ENCODE measurements at places on chromosomes 16 and 17.

DNA sequence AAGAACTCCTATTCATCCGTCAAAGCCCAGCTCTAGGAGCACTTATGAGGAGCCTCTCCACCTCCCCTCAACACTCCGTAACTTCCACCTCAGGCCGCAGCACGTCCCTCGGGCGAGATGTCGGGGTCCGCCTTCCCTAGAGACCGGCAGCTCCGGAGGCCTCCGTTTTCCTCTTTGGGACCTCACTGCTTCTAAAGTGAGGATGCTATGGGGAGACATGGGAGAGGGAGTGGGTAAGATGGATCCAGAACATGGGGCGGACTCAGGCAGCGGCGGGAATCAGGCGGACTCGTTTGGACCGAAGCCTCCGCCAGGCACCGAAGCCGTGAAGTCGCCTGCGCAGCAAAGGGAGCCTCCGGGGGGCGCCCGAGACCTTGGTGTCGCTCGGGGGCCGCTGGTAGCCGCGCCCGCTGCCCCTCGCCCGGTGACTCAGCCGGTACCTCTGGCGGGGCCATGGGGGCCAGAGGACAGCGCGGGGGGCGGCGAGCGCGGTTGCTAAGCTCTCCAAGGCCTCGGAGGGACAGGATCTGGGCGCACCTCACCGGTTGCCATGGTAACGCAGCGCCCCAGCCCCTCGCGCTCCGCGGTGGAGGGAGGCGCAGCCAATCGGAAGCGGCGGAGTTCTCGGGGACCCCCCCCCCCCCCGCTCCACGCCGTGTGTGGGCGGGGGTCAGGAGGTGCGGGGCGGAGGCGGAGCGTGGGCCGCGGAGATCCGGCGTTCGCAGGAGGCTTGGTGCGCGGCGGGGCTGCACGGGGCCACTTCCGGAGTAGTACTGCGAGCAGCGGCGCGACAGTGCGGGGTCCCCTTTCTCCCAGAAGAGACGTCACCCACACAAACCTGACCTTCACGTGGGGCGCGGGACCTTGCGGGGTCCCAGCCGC lies 1.3 kb upstream of the HIC1 start:
- DNase-seq: peak; percentile 51

- DNase-seq: no peak
Measured at GRCh38 chr17:1037238-1037879, 40.4 kb downstream of the TIMM22 start.

GRCh38 chr17:61878984-61879612 lies 15.8 kb upstream of the BRIP1 start:
- no peak for DNase-seq

DNA sequence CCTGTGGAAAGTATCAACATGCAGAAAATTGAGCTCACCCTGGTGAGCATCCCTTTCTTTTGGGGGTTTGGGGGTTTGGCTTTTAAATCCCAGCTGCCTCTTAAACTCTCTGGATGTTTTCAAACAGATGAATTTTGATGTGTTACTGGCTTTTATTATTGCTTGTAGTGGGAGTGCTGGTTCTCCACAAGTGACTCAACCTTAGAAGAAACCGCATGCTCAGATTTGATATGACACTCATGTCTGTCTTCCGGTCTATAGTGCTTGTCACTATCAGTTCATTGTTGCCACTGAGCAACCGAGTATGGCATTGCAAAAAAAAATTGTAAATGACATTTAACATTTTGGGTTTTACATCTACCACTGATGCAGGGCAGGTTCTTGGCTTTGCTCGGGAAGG lies 104.5 kb downstream of the HS3ST4 start:
- DNase-seq: no peak

DNA sequence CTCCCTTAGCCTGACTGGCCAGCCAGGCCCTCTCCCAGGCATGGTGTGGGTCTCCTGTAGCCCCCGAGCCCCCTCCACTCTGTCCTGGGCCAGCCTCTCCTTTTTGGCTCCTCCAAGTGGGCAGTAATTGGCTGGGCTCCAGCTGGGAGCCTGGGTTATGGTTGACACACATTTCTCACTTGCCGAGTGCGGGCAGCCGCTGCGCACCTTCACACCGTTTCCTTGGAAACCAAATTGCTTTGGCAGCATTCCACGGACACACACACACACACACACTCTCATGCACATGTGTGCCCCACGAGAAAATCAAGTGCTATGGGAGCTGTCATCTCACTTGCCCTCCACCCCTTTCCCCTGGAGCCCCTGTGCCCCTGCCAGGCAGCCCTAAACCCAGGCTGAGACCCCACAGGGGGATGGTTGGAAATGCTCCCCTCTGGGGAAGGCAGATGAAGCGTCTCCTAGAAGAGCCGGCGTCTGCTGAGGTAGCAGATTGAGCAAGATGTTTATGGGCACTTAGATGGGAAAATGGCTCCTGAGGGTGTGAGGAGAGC lies 402.7 kb upstream of the TNRC6C start:
- DNase-seq: peak; percentile 56

DNA sequence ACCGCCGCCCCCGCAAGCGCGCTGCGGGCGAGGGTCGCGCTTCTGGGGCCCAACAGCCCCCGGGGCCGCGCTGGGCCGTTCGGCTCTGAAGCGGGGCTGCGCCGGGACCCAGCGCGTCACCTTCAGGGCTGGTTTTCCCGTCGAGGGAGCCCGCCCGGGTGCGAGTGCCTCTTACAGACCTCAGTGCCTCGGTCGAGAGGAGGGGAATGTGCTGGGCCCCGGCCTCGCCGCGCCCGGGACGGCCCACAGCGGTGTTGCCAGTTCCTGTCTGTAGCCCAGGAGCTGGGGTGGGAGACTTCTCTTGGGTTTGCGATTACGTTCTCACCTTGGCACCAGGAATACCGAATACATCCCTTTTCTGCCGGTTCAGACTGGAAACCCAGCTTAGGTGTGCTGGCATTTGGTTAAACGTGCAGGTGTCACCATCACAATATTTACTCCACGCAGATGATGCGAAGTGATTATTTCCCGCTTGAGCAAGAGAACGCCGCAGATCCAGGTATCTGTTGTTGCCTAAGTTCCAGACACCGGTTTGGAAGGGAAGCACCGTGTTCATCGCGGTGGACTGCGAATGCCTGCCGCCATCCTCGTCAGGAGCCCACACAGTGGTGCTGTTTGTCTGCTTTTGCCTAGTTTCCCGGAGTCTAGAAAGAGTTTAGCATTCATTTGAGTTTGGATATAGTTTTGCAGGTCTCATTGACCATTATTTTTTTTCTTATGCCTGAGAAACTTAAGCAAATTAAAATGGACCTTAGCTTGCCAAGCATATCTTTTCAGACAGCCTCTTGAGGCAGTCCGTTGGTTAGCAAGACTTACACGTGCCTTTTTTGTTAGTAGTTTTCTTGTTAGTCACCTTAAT lies 914 bp downstream of the MAP1LC3B start:
- no peak for DNase-seq

GRCh38 chr17:73156887-73157520 lies 7.8 kb upstream of the SSTR2 start:
- no peak for DNase-seq

GRCh38 chr17:17846003-17846402 lies 9.2 kb upstream of the SREBF1 start:
- DNase-seq: no peak

DNA sequence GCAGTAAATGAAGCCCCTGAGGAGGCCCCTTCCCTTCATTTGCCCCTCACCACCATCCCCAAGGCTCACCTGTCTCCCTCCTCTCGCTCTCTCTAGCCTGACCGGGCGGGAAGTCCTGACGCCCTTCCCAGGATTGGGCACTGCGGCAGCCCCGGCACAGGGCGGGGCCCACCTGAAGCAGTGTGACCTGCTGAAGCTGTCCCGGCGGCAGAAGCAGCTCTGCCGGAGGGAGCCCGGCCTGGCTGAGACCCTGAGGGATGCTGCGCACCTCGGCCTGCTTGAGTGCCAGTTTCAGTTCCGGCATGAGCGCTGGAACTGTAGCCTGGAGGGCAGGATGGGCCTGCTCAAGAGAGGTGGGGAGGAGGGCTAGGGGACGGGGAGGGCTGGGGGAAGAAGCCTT lies 21.0 kb downstream of the WNT9B start:
- DNase-seq: no peak

DNA sequence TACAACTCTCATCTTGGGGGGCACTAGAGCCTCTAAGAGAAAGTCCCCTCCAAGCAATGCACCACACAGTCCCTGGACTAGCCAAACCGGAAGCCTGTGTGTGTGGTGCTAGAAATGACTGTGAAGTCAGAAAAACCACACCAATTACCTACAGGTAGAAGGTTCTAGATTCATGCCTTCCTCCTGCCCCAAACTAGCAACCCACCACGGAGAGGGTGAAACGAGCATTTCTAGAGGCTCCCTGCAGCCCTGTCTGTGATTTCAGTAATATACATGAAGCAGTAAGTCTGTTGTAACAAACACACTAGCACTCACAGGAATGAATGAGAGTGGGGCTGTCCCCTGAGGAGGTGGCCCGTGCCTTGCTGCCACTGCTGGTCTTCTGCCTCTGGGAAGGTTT lies 13.6 kb downstream of the ZFHX3 start:
- no peak for DNase-seq

- DNase-seq: no peak
Measured at GRCh38 chr17:63490329-63490728, 13.5 kb downstream of the ACE start.

DNA sequence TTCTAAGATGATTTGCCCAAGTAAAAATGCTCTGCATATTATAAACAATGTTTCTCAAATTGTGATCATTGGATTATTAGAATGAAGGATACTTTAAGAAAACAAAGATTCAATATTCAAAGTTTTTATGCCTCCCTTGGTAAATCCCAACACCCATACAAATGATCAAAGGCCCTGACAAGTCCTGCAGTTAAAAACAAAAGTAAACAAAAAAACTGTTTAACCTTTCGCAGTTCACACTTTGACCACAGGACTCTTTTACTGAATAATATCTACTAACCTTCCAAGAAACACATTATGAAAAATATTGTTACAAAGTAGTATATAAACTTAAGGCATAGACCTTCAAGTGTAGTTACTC lies 365.9 kb upstream of the ZFHX3 start:
- DNase-seq: no peak

DNA sequence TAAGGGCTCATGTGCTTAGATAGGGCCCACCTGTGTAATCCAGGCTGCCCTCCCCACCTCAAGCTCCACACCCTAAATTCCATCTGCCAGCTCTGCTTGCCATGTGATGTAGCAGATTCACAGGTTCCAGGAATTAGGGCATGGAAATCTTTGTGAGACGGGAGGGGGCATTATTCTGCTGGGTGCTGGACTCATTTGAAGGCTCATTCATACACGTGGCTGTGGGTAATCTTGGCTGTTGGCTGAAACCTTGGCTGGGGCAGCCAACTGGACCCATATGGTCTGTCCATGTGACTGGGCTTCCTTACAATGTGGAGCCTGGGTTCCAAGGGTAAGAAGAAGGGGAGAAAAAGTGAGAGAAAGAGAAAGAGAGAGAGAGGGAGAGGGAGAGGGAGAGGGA lies 115.1 kb downstream of the CYLD start:
- DNase-seq: no peak

- peak; percentile 97 for DNase-seq
Measured at GRCh38 chr17:78759203-78759968, 22.7 kb downstream of the CYTH1 start.

- DNase-seq: no peak
Measured at GRCh38 chr17:76196675-76197074, 43.6 kb downstream of the RNF157 start.

Data from Jurkat, Clone E6-1 (cell line).